ENCODE measurements at places on chromosomes 11 and 22.
A peak's percentile ranks its signal among the peaks of the same experiment; 100 is the strongest.

DNA sequence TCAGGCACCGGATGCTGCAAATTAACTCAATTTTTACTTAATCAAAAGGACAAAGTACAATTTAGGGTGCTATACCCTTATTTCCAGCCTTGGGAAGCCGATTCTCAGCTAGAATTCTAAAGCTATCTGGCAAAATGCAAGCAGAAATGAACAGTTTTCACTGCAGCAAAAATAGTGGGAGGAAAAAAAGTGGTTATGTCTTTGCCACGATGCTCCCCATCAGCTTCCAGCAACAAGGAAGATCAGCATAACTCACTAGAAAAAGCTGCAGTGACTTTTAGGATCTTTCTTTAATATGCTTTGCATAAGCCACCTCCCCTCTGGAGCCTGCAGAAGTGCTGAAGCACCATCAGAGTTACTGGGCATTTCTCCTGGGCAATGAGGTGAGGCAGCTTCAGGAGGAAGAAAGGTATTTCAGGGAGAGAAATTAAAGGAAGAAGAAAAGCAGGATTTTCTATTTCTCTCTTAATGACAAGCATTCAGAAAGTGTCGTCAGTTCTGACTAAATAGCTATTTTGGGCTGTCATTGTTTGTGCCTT is 702.9 kb downstream of the DLG2 start:
- DNase-seq, result no peak

DNA sequence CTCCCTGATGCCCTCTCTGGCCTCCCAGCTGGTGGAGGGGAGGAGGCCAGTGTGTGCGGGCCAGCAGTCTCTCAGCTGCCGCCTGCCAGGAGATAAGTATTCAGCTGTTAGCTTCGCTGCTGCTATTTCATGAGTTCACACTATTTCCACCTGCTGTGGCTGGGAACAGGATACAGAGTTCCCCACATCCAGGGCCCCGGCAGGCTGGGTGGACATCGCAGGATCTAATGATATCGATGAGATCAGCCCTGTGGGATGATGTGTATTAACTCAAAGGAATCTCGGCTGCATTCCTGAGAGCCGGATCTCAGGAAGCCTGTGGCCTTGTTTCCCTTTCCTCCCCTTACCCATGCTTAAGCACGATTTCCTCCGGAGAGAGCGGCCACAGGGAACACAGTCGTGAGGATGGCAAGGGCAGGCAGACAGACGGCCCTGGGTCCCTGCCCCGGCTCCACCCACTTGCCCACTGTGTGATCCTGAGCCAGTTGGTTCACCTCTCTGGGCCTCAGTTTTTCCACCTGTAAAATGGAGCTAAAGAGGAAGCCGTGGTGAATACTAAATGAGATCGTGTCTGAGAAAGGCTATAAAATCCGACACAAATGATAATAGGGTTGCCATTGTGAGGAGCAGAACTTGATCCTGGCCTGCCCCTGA is 6.5 kb upstream of the PVALB start:
- DNase-seq, result no peak

DNA sequence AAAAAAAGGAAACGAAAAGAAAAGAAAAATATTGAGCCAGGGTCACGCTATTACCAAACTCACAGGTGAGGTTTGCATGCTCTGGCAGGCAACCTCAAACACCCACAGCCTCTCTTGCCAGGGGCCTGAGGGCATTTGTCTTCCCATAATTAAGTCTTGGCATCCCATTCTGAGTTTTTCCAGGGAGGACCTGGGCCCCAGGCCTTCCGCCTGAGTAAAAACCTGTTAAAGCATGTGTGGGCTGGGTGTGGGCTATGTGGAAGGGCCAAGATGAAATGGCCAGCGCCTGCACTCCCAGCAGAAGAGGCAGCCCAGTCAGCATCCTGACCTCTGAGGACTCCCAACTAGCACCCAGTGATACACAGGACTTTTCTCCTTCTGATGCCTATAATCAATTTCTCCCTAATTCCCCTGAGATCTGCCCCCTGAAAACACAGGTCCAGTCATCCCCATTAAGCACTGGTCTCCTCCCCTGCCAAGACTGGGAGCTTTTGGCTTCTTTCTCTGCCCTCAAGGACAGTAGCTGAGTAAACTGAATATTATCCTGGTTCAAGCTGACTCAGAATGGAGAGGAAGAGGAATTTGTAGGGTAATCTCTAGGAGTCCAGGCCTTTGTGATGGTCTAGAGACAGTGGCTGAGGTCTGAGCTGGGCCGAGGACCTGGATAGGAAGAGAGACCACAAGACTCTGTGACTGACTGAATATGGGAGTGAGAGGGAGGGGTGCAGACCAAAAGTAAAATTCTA is 35.6 kb upstream of the ACER3 start:
- DNase-seq, result no peak

DNA sequence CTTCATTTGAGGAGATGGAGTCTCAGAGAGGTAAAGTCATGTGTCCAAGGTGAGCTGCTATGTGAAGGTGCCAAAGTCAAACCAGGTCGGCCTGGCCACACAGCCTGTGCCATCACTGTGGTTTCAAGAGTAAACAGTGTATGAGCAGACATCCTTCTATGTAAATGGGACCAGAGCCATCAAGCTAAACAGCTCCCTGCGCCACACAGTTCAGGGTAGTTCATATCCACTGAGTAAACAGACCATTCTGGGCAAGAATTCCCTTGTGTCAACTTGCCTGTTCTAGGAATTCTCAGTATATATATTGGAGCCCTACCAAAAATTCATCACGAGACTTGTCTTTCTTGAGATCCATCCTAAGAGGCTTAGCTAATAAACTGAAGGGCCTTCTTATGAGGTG is 77.5 kb downstream of the AMOTL1 start:
- no peak for DNase-seq

- no peak for DNase-seq
Observed at GRCh38 chr11:119531623-119532022, 108.7 kb upstream of the THY1 start.

GRCh38 chr11:28228196-28228895 is 120.2 kb downstream of the METTL15 start:
- peak; percentile 31 for DNase-seq

GRCh38 chr11:6300325-6300724 is 20.0 kb downstream of the CAVIN3 start:
- DNase-seq, result no peak

GRCh38 chr11:83051760-83052671 is 19.7 kb downstream of the RAB30 start:
- DNase-seq, result peak; percentile 98

DNA sequence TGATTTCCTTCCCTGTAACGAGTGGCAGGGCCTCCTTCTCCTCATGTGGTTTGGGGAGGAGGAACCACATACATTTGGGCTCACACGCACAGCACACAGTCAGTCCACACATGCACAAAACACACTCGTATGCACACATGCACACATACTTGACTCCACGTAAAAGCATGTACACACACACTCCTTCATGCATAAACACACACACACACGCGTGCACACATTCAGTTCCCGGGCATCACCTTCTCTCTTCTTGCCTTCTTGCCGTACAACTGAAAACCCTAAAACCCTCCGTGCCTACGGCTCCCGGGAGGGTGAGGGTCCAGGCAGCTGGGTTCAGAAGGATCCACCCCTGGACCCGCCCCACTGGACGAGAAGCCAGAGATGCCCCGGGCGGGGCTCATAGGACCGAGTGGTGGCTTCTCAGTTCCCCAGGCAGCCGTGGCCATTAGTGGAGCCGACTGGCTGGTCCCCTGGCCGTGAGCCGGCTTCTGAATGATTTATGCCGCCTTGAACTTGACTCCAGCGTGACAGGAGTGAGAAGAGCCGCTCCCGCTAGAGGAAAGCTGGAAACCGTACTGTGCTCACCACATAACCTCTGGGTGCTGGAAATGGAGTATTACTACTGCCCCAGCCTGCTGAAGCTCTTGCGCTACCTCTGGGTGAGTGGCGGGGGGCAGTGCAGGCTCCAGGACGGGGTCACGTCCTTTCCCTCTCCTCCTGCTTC is 117.4 kb downstream of the KIAA1671 start:
- no peak for DNase-seq

DNA sequence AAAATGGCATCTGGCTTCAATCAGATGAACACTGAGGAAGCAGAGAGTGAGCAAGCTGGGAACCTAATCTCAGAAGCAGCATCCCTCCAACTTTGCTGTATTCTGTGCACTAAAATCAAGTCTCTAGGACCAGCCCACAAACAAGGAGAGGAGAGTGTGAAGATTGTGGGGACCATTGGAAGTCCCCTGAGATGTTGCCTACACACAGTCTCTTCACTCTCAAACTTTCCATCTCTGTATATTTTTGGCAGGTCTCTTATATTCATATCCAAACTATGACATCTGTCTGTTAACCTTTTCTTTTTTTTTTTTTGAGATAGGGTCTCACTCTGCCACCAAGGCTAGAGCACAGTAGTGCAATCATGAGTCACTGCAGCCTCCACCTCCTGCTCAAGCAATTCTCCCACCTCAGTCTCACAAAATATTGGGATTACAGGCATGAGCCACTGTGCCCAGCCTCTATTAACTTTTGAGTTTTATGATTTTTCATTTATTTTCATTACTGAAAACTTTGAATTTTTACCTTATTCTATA is 1096.4 kb downstream of the TBC1D22A start:
- DNase-seq, result no peak

DNA sequence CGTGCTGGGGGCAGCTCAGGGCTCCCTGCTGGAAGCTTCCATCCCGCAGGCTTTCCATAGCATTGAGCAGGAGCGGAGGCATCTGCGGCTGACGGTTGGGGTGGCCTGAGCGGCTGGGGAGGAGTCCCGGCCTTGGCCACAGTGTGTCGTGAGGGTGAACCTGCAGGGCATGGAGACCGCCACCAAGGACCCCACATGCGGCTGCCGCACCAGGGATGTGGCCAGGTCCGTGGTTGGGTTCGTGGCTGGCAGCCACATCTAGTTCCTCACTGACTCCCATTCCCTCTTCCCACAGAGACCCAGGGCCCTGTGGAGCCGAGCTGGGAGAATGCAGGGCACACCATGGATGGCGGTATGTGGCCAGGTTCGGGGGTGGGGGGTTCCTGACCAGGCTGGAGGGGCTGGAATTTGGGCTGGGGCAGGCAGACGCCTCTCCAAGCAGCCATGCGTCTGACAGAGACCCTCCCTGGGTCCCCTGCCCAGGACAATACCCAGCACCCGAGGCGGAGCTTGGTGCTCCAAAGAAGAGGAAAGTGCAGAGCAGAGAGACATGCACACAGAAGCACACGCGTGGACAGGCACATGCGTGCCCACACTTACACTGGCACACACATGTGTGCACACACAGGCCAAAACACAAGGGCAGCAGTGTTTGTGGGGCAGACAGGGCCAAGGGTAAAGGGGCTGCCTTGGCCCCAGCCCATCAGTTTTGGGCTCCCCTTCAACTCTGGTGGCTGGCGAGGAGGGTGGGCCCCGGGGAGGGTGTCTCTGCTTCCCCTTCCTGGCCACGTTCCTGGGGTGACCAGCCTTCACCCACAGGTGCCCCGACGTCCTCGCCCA is 2.7 kb downstream of the MUC5B start:
- DNase-seq, result no peak

GRCh38 chr11:82976786-82977185 is 75.2 kb downstream of the DDIAS start:
- DNase-seq, result no peak

DNA sequence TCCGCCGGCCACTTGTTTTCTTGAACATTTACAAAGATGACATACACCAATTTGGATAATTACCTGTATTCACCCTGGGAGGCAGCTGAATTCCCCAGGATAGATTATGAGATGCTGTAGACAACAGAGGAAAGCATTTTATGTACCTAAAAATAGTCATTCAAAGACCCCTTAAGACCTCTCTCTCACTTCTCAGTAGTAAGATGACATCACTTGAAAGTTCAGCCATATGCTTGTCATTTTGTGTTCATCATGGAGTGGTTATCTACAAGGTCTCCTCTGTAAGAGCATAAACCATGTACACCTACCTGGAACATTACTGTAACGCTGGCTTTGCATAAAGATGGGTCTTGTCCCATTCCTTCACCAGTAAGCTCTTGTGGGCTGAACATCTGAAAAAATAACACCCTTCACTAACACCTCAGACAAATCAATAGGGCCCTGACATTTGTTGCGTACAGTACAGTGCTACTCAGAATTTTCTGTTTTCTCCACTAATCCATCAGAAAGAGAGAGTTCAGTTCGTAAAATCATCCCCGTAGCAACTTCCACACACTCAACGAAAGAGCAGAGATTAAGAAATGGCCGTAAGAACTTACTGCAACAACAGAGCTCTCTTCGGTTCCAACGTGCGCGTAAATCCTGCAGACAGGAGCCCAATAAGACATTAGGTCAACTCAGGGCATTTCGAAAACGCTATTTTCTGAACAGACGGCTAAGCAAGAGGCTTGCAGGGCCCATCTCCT is 15.6 kb upstream of the WDR74 start:
- DNase-seq, result no peak

DNA sequence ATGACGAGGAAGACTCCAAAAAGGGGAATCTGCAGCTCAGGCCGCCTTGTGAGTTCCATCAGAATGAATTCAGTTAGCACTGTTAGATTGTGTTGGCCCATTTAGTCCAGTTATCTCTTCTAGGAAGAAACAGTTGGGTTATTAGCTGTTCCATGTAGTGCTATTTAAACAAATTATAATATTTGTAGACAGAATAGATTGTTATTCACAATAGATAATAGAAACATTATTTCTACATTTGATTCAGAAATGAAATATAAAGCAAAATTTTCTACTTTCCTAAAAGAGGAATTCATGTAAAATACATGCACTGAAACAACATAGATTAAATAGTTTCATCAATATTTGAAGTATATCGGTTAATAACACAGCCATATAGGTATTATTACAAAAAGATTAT is at the start of gene OR8K5:
TSS of gene OR8K5 (minus strand) at position 101 of the 400 bp plus-strand sequence. CDS start at position 101, 0 bp downstream.
- no peak for DNase-seq

GRCh38 chr11:47257517-47258316 is at the start of gene NR1H3:
NR1H3 (plus strand) TSS chr11:47257996; CDS start chr11:47259217, 1,221 bp downstream.
- no peak for DNase-seq

- no peak for DNase-seq
Observed at GRCh38 chr11:100888836-100889235, 201.7 kb downstream of the ARHGAP42 start.

DNA sequence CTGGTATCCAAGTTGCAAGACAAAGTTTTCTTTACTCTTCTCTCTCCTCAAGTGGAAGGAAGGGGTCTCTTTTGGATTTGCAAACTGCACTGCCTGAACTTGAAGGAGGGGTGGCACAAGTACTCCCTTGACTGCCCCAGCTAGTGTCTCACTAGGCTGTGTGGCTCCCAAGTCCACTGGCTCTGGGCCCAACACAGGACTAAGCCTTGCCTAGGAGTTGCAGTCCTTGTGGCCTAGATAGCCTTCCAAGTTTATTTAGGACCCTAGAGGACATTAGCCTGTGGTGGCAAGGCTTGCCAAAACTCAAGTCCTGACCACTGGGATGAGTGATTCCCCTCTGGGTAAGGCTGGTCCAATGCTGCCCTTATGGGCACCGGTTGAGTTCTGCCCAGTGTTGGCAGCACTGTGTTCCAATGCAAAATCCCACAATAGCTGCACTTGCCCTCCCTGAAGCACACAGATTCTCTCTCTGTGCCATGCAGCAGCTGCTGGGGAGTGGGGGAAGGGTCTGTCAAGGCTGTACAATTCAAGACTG is 10.2 kb upstream of the WEE1 start:
- no peak for DNase-seq

Measured in fibroblast of skin of left biceps (primary cell).